Thymus (tissue), 14 donors: ENCODE measurements at places on chromosomes 5 and 9. TPM values are rescaled to one million over a fixed set of nuclear protein-coding genes. Genes with fewer than 3 reads are reported as not detected.

DNA sequence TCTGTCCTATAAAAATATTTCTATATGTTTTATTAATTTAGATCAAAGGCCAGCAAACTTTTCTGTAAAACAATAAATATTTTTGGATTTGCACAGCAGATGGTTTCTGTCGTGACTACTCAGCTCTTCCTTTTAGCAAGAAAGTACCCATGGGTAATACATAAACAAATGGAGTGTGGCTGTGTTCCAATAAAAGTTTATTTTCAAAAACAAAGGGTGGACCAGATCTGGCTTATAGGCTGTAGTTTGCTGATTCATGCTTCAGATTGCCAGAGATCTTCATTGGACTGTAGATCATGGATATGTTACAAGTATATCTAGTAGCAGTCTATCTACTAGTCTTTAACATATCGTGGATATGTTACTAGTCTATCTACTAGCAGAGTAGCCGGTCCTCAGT lies 590.5 kb downstream of the CSNK1G3 start:
- DNase-seq, result no peak

- DNase-seq, result no peak
These were observed 1015.8 kb downstream of the CDH18 start for GRCh38 chr5:18972177-18972576.

DNA sequence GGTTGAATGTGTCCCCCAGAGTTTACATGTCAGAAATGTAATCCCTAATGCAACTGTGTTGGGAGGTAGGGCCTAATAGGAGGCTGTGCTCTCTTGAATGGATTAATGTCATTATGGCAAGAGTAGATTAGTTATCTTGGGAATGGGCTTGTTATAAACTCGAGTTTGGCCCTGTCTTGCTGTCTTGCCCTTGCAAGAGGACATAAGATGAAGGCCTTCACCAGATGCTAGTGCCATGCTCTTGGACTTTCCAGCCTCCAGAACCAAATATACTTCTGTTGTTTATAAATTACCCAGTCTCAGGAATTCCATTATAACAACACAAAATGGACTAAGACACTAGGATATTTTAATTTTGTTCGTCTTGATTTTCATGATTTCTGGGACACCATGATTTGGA lies 5.4 kb downstream of the PIK3R1 start:
- DNase-seq, result no peak

GRCh38 chr5:26492906-26493459 lies 545.4 kb downstream of the CDH9 start:
- DNase-seq, result no peak

DNA sequence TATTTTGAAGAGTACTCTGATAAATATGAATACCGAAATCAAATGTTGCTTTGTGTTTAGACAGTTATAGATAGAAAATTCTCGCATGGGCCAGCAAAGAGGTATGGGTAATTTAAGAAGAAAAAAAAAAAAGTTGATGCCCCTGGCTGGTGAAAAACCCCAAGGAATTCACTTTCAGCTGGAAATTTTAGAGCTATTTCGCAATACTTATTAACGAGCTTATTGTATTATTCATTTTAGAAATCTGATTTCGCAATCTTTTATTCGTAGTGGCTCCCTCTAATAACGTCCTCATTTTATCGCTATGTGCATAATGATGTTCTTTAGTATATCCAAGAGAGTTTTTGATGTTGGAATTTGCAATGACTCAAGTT lies 18.5 kb upstream of the FER start:
- DNase-seq, result no peak

DNA sequence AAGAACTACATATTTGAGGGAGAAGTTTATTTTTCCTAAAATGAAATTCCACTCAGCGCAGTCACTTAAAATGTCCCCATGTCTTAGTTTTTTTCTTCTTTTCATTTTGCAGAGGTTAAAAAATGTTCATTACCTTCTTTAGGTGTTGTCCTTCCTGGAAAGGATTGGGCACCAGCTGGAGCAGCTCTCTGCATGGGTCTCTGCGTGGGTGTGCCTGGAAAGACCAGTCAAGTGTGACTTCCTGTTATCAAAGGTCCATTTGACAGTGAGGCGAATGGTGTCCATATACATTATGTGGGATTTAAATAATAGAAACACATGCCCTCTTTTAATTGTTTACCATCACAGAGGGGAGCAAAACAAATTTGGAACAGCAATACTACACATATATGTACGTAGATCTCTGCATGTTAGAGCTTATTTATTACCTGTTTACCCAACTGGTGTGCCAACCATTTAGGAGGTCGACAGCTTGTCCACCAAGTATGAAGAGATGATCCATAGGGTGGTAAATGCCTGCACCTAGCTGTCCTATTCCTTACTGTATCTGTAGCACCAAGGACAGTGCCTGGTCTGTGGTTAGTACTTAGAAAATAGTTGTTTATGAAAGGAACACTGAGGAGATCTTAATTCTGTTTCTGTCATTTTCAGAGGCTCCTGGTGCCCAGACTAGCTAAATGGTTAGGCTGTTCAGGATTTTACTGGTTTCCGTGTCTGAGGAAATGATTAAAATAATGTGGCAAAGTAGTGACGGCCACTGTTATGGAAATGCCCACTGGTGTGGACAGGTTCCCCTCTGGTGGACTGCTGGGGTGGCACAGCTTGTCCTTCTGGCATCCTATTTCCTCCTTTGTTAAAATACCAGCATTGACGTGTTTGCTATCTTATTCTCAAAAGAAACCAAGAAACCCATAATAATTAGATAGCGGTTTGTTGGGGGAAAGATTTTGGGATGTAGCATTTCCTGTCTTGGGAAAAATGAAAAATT lies 200.4 kb downstream of the MAST4 start:
- DNase-seq, result no peak

DNA sequence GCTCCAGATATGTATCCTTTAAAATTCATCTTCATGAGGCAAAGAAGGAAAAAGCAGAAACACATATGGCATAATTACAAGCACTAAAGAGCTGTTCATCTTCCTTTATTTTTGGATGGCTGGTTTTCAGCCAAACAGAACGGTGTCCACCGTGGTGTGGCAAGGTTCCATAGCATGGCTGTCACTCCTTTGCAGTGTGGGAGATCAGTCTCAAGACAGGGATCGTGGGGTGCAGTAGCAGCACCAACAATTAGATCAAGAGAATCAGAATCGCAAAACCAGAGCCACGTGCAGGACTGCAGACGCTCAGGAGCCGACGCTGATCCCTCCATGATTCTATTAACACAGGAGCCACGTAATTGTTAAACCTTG lies 79.5 kb downstream of the SEMA4D start:
- DNase-seq, result no peak

- no peak for DNase-seq
These were observed 94.0 kb downstream of the RCL1 start for GRCh38 chr9:4886698-4887097.

DNA sequence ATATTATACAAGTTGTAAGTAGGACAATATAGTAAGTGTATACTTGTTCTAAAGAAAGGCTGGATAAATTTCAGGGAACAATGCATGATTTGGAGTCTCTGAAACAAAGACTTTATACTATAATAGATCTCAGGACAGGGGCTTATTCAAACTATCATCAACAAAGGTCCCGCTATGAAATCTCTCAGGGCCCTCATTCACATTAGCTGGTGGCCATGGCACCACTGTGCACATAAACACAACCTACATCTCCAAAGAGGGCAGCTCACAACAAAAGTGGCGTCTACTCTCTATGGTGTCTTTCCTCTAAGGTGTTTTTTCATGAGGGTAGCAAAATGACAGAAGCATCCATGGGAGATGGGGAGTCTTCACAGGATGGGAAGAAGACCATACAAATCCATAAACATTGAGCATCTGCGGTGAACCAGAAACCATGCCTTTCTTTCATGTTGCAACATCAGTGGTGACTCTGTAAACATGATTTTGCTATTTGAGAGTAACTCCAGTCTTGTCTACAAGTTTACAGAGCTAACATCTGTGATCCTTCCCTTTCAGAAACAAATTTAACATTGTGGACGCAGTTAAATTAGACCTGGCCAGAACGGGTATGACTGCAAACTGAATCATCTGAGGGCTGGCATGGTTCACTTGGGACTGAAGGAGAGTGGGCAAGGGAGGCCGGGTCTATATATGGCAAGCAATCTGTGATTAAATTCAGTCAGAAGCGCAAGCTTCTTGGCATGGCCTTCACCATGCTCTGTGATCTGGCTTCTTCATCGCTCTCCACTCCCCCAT lies 5.5 kb downstream of the TTLL11 start:
- no peak for DNase-seq

DNA sequence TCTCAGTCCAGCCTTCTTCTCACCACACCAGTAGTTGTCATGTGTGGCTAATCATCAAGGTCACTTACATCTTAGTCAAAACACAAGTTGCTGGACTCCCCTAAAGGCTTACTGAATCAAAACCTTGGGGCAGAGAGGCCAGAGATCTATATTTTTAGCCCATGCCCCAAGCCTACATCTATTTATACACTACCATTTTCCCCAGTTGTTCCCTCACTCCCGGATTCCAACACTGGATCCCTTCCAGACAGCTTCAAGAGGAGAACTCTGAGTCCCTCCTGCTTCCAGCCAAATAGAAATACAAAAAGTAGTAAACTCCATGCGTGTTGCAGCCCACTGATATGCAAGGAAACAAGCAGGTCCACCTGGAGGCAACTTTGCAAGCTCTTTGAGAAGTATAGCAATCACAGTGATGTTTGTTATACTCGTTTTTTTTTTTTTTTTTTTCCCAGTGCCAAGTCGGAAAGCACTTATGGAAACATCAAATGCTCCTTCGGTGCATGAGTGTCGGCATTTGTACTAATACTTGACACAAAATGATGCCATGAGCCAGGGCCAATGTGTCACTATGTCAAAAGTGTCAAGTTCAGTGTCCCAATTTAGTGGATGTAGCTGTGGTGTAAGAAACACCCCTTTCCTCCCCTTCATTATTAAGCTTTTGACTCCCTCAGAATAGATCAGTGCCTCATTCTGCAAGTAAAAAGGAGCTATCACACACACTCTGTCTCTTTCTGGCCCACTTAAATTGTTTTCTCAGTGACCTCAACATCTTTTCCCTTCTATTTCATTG lies 594.2 kb upstream of the SGCD start:
- DNase-seq, result no peak

- DNase-seq, result no peak
These were observed 367.7 kb upstream of the RFX3 start for GRCh38 chr9:3893519-3893918.

DNA sequence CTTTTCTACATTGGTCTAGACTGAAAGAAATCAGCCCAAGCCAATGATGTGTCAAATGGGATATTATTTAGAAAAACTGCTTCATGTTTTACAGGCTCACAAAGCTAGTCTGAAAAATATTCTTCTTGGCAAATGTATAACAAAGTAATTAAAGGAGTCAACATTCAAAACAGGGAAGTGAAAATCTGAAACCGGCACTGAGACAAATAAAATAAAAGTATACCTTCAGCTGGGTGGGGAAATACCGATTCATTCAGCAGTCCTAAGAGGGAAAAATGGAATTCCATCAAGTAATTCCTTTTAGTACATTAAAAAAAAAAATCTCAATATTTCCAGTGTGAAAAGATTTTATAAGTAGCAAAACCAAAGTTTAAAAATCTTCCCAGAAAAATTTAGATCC lies 259.6 kb upstream of the SLC24A2 start:
- no peak for DNase-seq

DNA sequence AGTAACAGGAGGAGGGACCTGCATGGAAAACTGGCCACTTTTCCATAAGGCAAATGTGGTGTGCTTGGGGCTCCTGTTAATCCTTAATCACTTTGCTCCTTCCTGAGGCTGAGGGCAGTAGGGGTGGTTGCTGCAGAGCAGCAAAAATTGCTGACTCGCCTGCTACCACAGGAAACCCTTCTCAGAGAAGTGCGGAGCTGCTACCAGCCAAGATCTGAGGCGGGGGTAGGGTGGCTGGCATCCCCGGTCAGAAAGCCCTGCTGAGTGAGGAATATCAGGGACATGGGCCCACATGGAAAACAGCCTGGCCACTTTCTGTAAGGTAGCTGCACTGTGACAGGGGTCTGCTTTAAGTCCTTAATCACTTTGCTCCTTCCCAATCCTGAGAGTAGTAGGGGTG lies 192.4 kb upstream of the GHR start:
- DNase-seq, result no peak

DNA sequence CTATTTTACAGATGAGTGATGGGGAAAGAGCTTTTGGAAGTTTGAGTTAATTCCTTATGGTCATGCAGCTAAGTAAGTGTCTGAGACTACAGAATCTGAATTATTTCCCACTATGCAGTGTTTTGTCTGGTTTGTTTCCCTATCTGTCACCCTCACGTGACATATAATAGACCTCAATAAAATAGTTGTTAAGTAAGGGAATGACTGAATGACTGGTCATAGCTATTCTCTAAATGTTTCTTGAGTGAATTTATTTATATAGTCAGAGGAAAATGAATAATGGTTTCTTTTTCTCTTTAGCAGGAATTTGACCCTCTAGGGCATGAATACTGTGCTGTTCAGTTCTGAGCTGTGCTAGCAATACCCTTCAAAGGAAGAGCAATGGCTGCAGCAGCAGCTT lies 10.3 kb downstream of the TRIM32 start:
- no peak for DNase-seq

GRCh38 chr5:65925044-65925600 lies 1.3 kb upstream of the ERBIN start:
- DNase-seq, result peak; percentile 59

DNA sequence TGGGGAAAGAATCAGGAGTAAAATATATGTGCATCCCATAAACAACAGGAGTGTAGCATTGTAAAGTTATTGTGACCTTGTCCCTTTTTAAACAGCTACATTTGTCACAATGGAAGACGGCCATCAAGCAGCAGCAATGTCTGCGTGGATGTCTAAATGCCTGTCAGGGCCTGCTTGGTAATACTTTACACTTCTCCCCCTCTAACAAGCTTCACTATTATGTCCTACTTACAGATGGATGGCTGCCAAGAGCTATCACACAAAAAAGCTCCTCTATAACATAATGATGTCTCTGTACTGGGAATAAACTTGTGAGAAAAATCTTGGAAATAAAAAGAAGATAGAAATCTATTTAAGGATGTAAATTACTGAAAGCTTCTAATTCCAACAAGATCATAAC lies 213.0 kb downstream of the FBXL17 start:
- no peak for DNase-seq

- DNase-seq, result no peak
These were observed 677.3 kb downstream of the PRELID2 start for GRCh38 chr5:145157841-145158240.

GRCh38 chr9:92632641-92633040 lies 37.3 kb downstream of the IPPK start:
- DNase-seq, result no peak

- DNase-seq, result no peak
These were observed 1.1 kb upstream of the BNC2 start for GRCh38 chr9:16871336-16872151.

The LAMC3 gene
- polyA plus RNA-seq, result 2.6 TPM

The IL11RA gene
- 52.8 TPM for polyA plus RNA-seq

The FOXD4 gene
- polyA plus RNA-seq, result 0.82 TPM

The SARDH gene
- polyA plus RNA-seq, result 5.4 TPM

The CXCL14 gene
- polyA plus RNA-seq, result 17.0 TPM

The AIF1L gene
- 4.4 TPM for polyA plus RNA-seq

The ARHGEF28 gene
- 7.4 TPM for polyA plus RNA-seq

The PCA3 gene
- polyA plus RNA-seq, result 0.09 TPM

The EPB41L4B gene
- 4.2 TPM for polyA plus RNA-seq

The CDH10 gene
- 0.02 TPM for polyA plus RNA-seq

The SPATA31A3 gene
- polyA plus RNA-seq, result not detected

The HTR4 gene
- polyA plus RNA-seq, result 0.05 TPM

The PLAC8L1 gene
- 1.5 TPM for polyA plus RNA-seq

The SRA1 gene
- 46.3 TPM for polyA plus RNA-seq
